ENCODE measurements at places on chromosomes 12 and 14.

DNA sequence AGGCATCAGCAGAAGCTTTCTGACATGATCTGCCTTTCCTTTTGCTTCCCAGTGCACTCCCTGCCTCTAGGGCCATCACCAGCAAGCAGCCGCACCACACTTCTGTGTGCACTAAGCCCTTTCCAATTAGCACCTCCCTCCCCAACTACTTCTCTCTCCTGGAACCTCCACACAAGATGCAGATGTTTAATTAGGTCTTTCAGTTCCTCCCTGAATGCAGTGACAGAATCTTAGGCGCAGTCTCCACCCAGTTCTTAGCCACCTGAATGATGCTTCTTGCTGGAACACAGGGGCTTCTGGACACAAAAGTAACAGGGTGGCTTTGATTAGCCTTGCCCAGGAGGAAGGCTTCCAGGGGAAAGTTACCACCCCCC is 32.9 kb downstream of the NIN start:
- DNase-seq: no peak

- no peak for DNase-seq
Observed at GRCh38 chr12:114976959-114977358, 293.0 kb upstream of the TBX3 start.

- DNase-seq: no peak
Observed at GRCh38 chr12:108152170-108152538, 23.1 kb downstream of the WSCD2 start.

- no peak for DNase-seq
Observed at GRCh38 chr12:42504049-42504448, 85.5 kb downstream of the PRICKLE1 start.

- no peak for DNase-seq
Observed at GRCh38 chr14:54475187-54475899, 13.4 kb downstream of the GMFB start.

DNA sequence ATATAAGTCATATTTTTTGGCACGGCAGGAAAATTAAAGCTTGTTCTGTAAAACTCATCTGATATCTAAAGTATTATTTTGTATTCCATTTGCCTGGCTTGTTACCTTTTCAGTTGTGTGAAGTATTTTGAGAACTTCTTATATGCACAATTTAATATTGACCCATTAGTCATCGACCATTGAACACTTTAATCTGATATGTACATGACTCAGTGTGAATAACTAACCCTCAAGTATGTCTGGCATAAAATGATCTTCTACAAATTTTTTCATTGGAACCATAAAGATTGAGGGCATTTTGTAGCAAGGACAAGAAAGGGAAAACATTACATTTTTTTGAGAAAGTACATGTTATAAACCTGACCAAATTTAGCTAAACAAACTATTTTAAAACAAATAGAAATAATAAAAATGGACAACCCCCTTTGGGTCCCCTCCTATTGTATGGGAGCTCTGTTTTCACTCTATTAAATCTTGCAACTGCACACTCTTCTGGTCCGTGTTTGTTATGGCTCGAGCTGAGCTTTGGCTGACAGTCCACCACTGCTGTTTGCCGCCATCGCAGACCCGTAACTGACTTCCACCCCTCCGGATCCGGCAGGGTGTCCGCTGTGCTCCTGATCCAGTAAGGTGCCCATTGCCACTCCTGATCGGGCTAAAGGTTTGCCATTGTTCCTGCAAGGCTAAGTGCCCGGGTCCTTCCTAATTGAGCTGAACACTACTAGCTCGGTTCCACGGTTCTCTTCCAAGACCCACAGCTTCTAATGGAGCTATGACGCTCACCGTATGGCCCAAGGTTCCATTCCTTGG is 118.8 kb downstream of the SLC6A15 start:
- DNase-seq: peak; percentile 54

- no peak for DNase-seq
Observed at GRCh38 chr12:131114942-131115584, 161.4 kb downstream of the ADGRD1 start.

GRCh38 chr12:117333331-117333881 is 28.0 kb downstream of the NOS1 start:
- no peak for DNase-seq

DNA sequence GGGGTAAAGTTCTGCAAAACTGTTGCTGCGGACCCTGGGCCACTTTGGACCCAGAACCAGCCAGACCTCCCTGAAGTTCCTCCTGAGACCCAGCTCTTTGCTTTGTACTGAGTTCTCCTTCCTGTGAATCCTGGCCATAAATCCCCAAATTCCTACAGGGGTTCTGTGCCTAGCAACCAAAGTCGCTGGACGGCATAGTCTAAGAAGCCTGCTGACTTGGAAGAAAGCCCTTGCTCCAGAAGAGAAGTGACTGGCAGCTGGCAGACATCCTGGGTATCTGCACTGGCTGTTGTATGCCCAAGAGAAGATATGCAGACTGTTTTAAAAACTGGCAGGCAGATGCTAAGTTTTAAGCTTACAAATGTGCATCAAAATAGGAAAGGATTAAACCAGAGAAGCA is 99.9 kb upstream of the SLC24A4 start:
- DNase-seq: no peak

GRCh38 chr12:100935929-100936328 is 141.4 kb downstream of the ANO4 start:
- no peak for DNase-seq

DNA sequence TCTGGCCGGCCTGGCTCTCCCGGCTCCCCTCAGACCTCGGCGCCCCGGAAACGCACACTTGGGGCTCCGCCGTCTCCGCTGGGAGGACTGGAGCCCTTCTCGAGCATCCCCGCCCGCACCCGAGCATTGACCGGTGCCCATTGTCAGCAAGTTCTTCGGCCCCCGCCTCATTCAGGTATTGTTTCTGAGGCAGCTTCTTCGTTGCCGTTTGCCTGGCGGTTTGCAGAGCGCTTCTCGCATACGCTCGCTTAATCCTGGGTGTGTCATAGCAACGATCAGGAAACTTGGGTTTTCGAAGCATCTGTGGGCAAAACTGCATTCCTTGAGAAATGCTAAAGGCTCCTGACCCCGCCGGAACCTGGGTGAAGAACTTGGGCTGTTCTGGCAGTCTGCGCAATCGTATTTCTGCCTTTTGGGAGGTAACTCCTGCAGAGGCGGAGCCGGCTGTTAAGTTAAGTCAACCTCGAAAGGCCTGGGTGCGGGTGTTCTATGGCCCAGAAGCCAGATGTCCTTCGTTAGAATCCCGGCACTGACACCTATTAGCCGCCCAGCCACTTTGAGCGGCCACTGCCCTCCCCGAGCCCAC is 518 bp downstream of the GSKIP start:
- DNase-seq: peak; percentile 63
